ENCODE measurements at places on chromosomes 6 and 20.

- no peak for DNase-seq
Measured at GRCh38 chr6:113631666-113632065, 225.5 kb upstream of the MARCKS start.

DNA sequence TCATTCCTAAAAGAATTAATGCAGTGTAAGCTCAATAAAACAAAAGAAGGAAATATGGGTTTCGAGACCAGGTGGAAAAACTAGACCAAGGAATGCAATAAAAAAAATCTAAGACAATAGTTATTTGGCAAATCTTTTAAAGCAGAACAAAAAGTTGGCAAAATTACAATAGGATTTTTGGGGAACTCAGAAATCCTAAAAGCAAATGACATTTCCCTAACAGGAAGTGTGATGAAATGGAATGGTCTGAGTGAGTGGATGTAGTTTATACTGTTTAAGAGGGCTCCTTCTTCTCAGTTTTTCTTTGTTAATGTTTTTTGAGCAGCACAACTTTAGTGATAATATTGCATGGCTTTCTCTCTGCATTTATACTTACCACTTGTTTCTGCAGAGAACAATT is 190.0 kb downstream of the PLCB4 start:
- DNase-seq = no peak

DNA sequence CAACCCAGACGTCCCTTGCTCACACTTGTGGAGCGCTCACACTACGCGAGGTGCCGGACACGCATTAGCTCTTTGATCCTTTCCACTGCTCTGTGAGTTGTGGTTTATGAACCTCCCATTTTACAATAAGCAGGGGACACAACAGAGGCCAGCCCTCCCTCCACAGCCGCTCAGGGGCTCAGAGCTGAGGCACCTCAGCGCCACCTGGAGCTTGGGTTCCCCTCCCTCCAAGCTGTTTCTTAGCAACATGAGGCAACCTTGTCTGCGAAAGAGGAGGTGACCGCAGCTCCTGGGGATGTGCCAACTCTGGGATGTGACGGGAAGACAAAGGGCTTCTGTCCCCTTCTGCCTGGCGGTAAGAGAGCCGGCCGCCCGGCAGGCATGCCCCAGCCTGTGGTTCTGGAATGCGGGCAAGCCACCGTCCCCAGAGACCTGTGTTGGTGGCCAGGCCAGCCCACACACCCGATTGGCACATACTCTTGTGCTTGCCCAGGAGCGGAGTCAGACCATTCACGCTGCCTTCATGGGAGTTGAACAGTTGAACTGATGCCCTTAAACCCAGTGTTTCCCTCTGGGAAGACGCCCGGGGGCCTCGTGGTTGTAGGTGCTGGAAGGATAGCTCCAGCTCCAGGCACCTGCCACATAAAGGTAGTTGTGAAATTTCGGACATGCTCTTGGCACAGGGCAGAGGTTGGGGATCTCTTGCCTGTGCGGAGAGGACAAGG is 44.5 kb downstream of the RBM38 start:
- no peak for DNase-seq

- DNase-seq = no peak
Measured at GRCh38 chr6:37696841-37697662, 631 bp downstream of the MDGA1 start.

DNA sequence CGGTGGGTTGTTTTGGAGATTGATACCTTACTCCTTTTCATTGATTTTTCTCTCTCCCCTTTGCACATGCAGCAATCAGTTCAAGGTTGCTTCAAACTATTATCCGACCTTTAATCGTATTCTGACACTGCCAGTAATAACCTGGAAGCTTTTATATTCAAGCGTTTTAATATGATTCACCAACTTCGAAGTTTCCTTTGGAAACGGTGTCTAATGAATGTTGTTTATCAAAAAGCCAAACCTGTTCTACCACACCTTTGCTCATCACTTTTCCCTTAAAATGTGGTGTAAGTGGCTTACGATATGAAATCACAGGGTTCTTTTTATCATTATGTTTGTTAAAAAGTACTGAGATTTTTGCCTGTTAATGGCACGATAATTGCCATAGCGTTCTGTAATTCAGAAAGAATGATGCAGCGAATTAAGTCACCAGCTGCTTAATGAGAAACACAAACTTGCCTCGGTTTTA is 660 bp downstream of the STXBP5 start:
- DNase-seq = no peak

DNA sequence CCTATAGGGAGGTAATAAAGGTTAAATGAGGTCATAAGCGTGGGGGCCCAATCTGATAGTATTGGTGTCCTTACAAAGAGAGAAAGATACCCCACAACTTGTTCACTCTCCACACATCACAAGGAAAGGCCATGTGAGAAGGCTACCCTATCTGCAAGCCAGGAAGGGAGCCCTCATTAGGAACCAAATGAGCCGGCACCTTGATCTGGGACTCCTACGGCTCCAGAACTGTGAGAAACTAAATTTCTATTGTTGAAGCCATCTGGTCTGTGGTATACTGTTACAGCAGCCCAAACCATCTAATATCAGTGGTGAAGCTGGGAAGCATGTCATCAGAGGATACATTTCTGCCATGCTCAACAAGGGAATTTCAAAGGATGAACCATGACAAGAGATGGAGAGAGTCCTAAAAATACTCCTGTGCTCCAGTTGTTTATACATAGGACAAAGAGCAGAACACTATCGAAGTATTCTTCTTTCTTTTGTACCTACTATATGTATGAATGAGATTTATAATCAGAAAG is 10.4 kb downstream of the COX7A2 start:
- no peak for DNase-seq

- DNase-seq = no peak
Measured at GRCh38 chr6:156787569-156788492, 10.7 kb downstream of the ARID1B start.

- no peak for DNase-seq
Measured at GRCh38 chr6:10599046-10599445, 77.9 kb downstream of the GCNT2 start.

- peak; percentile 29 for DNase-seq
Measured at GRCh38 chr6:7725849-7726415, at the start of gene BMP6. Gene BMP6 (plus strand): TSS chr6:7726099. CDS start chr6:7726956, 857 bp downstream.

- DNase-seq = no peak
Measured at GRCh38 chr20:32651537-32651936, 22.2 kb downstream of the C20orf203 start.

- no peak for DNase-seq
Measured at GRCh38 chr6:53582963-53583362, 38.1 kb upstream of the GCLC start.

DNA sequence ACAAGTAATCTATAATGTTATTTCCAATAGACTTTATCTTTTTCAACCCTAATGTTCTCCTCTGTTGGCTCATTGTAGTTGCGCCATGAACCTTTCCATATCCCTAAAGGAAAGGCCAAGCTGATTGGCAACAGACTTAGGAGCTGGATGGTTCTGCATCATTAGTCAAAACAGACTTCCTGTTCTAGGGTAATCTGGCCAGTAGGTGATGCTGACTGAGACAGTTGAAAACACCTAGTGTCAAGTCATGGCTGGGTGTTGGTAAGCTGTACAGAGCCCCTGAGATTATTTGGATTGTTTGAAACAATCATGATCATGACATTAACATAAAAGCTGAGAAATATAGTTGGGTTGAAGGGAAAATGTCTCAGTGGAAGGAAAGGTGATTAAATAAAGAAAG is 231.4 kb downstream of the PHACTR1 start:
- no peak for DNase-seq

- no peak for DNase-seq
Measured at GRCh38 chr6:89489078-89489477, 56.1 kb downstream of the ANKRD6 start.

DNA sequence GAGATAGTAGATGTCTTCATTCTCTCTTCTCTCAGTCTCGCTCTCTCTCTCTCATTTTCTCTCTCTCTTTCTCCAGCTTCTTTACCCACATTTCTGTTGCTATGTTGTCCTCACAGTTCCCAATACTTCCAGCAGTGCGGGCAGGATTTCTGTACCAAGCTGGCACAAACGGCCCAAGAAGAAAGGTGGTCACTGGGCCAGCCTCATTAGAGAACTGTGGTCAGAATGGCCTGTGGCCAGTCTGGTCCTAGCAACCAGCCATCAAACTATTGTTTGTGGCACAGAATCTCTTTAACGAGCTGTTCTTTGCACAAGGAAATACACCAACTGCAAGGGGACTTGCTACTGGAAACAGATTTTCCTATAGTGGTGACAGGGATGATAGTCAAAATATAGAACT is 81.3 kb downstream of the SEL1L2 start:
- DNase-seq = no peak

GRCh38 chr20:61929561-61929960 is 136.1 kb downstream of the TAF4 start:
- DNase-seq = no peak

DNA sequence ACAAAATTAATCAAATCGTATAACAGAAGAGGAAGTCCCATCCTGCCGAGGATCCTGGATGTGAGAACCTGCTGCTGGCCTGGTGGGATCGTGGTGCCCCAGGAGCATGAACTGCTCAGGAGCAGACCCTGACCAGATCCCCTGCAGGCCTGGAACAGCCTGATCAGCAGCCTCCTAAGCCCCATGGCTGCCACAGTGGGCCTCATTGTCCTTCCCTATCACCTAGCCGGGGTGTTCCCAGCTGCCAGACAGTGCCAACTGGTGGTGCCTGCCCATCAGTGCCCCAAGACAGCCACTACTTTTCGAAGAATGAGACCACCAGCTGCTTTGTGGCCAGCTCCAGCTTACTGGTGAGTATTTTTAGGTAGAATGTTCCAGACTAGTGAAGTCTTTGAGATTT is 19.6 kb upstream of the MAS1L start:
- no peak for DNase-seq

GRCh38 chr6:113979937-113980336 is 9.0 kb upstream of the HDAC2 start:
- DNase-seq = no peak

DNA sequence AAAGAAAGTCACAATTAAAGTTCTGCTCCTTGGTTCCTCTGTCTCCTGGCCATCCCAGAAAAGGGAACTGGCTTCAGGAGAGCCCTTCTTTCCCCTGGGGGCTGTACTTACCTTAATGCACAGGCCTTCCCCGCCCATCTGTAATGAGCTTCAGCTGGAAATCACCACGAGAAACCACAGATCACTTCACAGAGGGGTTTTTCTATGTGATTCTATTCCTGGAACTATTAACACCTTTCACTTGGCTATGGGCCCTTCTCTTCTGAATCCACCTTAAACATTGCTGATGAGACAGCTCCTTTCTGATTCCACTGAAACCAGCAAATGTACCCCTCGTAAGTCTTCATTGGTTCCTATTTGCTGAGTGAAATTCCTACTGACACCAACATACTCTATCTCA is 80.7 kb downstream of the FOXF2 start:
- no peak for DNase-seq

- no peak for DNase-seq
Measured at GRCh38 chr6:161838306-161839035, 564.6 kb upstream of the AGPAT4 start.

GRCh38 chr6:73790574-73790973 is 94.6 kb downstream of the CD109 start:
- DNase-seq = no peak

DNA sequence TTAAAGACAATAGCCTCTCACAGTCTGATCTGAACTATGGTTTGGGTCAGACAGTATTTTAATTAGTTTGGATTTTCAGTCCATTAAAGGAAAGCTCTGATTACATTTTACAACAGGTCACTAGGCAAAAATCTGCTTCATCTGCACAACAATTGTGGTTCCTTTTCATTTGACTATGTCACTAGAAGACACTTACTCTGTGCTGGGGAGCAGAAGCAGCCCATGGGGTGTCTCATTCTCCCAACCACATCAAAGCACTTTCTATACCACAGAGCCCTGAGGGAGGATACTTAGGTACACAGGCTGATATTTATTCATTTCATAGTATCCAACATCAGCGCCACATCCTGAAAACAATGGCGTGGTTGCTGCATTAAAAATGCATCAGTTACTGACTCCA is 36.6 kb upstream of the HDAC2 start:
- DNase-seq = no peak

GRCh38 chr6:63636518-63637021 is 968 bp downstream of the PHF3 start:
- peak; percentile 56 for DNase-seq

GRCh38 chr20:33713865-33714367 is 6.2 kb downstream of the PXMP4 start:
- DNase-seq = no peak

DNA sequence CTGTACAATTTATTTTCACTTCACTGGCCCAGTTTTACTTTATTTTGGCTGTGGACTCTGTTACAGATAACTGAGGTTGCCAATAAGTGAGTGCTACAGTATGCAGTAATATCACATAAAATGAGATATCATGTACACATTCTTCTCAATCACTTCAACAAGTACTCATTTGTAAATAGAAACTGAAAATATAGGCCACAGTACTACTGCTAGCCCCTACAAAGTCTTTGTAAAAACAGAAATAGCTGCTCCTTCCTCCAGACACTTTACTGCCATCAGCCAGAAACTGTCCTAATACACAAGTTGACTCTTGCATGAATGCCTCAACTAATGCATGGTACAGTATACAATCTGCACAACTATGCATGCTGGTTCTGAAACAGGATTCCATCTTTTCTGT is 9.2 kb downstream of the DTNBP1 start:
- no peak for DNase-seq

Measured in stimulated activated CD8-positive, alpha-beta memory T cell treated with anti-CD3 and anti-CD28 coated beads, Interleukin-7, amount 100 ng/mL, for 48 hours (primary cell).